Lower lobe of right lung (tissue), 2 donors: ENCODE measurements at places on chromosomes 11 and 22. TPM values are rescaled to one million over a fixed set of nuclear protein-coding genes. Genes with fewer than 3 reads are reported as not detected.

- peaks cover 51% of the 10 kb centered on the region for H3K27me3 ChIP-seq
- peaks cover 3% of the 10 kb centered on the region for H3K4me1 ChIP-seq
- peak; percentile 47 for DNase-seq
- H3K27ac ChIP-seq: no peak overlapping the region
Measured at GRCh38 chr11:120511820-120512738, 531 bp downstream of the GRIK4 start.

GRCh38 chr22:41781507-41781906 is 19.0 kb upstream of the CCDC134 start:
- DNase-seq: no peak
- H3K36me3 ChIP-seq: no peaks in the 10 kb centered on the region
- peak overlapping the region; percentile 74 for H3K27ac ChIP-seq
- H3K4me3 ChIP-seq: peak overlapping the region; percentile 38

GRCh38 chr11:134710861-134711407 is 298.9 kb upstream of the B3GAT1 start:
- H3K36me3 ChIP-seq: no peaks in the 10 kb centered on the region
- H3K27ac ChIP-seq: no peak overlapping the region
- H3K4me1 ChIP-seq: no peaks in the 10 kb centered on the region
- H3K27me3 ChIP-seq: no peaks in the 10 kb centered on the region

GRCh38 chr22:25747245-25747944 is 5.4 kb downstream of the MYO18B start:
- DNase-seq: no peak
- no peak overlapping the region for H3K4me3 ChIP-seq
- no peaks in the 10 kb centered on the region for H3K36me3 ChIP-seq
- H3K4me1 ChIP-seq: no peaks in the 10 kb centered on the region
- no peaks in the 10 kb centered on the region for H3K27me3 ChIP-seq

- H3K36me3 ChIP-seq: no peaks in the 10 kb centered on the region
- no peak for DNase-seq
- no peaks in the 10 kb centered on the region for H3K4me1 ChIP-seq
- no peak overlapping the region for H3K27ac ChIP-seq
- peak overlapping the region; percentile 6 for H3K4me3 ChIP-seq
Measured at GRCh38 chr11:111378185-111378860, 752 bp downstream of the POU2AF1 start.

- DNase-seq: no peak
- no peaks in the 10 kb centered on the region for H3K27me3 ChIP-seq
- peaks cover 7% of the 10 kb centered on the region for H3K4me1 ChIP-seq
- peak overlapping the region; percentile 4 for H3K27ac ChIP-seq
Measured at GRCh38 chr11:74069146-74070046, 60.5 kb upstream of the UCP3 start.

GRCh38 chr22:39908136-39908535 is 7.3 kb downstream of the GRAP2 start:
- peak overlapping the region; percentile 0 for H3K4me3 ChIP-seq
- H3K27me3 ChIP-seq: peaks cover 44% of the 10 kb centered on the region
- H3K27ac ChIP-seq: no peak overlapping the region
- DNase-seq: no peak

CSNK2A3 gene
- total RNA-seq: 2.6 TPM

CALCA gene
- total RNA-seq: not detected

BRSK2 gene
- total RNA-seq: 0.62 TPM
